NCI-H510A treated with DMSO at 0.1 percent for 48 hours (cell line): ENCODE measurements at places on chromosomes 7 and 10.

- DNase-seq = no peak
These were observed 258.1 kb downstream of the PAXIP1 start for GRCh38 chr7:154744861-154745258.

GRCh38 chr7:49778731-49779270 lies 5.4 kb downstream of the VWC2 start:
- no peak for DNase-seq

DNA sequence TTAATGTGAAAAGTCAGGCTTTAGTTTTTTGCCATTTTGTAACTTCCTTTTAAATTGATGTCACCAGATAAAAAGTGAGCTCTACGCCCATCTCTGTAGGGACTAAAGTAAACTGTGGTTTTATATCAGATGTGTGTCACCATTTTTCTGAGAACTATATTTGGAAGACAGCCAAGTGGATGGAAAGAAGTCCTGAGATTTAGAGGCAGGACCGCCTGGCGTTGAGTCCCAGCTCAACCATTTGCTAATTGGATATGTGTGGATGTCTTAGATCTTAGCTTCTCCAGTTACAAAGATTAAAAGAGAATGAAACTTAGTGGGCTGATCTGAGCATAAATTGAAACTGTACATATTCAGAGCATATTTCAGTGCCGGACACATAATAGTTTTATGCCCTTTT lies 691.6 kb upstream of the CELF2 start:
- no peak for DNase-seq

- no peak for DNase-seq
These were observed 112.7 kb downstream of the TCERG1L start for GRCh38 chr10:131198843-131199242.

GRCh38 chr7:158366916-158367633 lies 220.5 kb downstream of the PTPRN2 start:
- DNase-seq = no peak

DNA sequence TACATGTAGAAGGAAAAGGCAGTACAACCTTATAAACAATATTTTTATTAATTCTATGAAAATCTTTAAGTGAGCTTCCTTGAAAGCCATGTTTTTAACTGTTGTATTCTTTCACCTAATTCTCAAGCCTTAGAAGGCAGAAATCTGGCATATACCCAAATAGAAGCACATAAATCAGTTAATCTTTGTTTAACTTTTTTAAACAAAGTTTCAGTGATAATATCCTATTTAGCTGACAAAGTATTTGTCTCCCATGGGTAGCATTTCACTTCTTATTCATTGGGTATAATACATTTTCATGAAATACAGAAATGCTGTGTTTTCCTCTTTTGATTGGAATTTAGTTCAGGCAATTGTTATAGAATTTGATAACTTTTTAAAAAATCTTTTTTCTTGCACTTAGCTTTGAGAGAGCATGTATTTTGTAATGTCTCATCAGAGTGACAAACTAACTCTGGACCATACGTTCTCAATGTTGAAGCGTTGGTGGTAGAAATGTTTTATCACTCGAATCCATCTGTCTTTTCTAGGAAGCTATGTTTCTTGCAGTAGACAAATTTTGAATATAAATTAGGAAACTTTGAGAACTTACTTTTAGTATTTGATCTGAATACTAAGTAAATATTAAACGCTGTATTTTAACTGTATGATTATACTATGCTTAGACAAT lies 78.1 kb downstream of the CREM start:
- DNase-seq = no peak

- DNase-seq = no peak
These were observed 546.7 kb upstream of the LRRN3 start for GRCh38 chr7:110544194-110544593.

- DNase-seq = no peak
These were observed 52.1 kb upstream of the UBE3C start for GRCh38 chr7:157086508-157087187.

DNA sequence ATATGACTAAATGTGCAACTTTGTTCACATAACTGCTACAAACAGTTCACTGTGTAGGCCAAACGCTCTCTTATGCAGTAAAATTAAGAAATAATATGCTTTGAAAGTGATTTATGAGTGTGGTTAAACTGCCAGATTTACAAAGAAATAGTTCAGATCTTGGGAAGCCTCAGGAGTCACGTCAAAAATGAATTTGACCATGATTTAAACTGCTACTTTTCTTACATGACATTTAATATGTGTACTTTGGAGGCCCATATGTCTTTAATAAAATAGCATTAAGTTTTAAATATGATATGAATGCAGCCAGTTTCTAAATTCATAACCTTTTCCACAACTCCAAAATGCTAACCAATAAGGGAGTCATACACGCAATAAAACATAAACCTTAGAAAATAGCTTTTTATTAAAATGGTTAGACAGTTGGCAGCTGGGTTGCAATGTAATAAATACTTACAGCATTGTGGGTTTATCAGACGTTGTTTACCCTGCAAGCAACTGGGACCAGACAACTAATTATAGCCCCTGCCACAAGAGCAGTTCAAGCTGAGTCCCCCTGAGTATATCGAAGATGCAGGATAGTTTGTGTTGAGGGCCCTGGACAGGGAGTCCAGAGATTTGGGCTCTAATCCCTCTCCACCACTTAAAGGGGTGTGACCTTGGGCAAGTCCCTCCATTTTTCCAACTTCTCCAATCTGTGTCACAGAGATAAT lies 640.4 kb downstream of the LRMDA start:
- DNase-seq = no peak

DNA sequence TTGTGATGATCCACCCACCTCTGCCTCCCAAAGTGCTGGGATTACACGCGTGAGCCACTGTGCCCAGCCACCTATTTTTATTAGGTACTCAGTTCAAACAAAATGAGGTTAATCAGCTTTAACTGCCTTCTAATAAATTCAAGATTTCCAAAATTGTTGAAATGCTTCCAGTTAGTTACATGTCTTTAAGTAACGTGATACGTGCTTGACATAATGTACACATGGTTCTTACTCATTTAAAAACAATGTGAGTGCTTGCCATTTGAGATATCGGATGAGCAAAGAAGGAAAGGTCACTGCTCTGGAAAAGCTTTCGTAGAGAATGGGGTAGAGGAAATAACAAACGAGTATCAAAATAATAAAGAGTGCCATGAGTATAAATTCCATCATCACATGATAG lies 83.6 kb downstream of the KMT2E start:
- peak; percentile 15 for DNase-seq
